Stimulated activated CD8-positive, alpha-beta memory T cell treated with anti-CD3 and anti-CD28 coated beads, Interleukin-12 subunit alpha, Interleukin-12 subunit beta, amount 100 ng/mL, for 4 hours (primary cell): ENCODE measurements at places on chromosomes 6 and 20.

DNA sequence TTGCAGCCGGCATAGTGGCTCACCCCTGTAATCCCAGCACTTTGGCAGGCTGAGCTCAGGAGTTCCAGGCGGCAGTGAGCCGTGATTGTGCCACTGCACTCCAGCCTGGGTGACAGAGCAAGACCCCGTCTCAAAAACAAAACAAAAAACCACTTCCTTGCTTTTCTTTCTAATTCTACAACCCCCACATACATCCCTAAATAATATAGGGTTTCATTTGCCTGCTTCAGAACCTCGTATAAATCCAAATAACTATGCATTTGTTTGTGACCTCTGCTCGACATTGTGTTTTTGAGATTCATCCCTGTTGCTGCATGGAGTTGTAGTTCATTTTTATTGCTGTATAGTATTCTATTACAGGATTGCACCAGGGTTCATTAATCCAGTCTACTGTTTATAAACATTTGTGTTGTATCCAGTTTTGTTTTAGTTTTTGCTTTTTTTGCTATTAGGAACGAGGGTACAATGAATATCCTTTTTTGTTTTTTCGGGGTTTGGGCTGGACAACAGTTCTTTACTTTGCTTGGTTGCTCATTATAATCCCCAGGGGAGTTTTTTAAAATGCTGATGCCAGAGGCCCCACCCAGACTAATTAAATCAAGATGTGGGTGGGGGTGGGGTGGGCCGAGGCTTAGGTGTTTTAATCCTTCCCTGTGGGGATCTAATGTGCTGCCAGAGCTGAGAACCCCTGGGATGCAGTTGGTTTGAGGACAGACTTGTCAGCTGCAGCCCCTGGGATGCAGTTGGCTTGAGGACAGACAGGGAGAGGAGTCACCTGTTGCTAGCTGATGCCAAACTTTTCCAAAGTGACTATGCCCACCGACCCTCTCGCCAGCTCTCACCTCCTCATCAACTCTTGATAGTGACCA, 2.4 kb upstream of the SNAI1 start:
- no peak for DNase-seq

DNA sequence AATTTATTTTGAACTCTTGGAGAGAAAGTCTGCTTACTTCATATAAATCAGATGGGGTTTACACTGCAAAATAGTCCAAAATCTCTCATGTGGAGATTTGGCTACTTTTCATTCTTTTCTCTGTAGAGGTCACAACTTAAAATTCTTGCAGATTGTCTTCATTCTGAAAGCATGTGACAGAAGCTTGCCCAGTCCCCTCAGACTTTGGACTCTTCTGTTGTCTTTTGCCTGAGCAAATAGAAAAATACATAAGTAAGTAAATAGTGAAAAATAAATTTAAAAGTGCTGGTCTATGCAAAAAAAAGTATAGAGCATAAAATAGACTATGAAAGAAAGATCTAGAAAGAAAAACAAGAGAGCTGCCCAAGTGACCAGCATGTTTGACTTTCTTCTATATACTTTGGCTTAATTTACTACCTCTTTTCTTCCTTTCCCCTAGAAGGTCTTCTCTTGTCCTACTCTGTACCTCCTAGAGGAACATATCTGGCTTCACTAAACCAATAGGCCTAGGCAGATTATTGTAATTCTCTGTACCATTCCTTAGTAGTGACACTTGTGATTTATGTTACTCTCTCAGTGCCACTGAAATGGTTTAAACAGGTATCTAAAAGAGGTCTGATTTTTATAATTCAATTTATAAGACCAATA, 260.9 kb downstream of the TENT5A start:
- no peak for DNase-seq

DNA sequence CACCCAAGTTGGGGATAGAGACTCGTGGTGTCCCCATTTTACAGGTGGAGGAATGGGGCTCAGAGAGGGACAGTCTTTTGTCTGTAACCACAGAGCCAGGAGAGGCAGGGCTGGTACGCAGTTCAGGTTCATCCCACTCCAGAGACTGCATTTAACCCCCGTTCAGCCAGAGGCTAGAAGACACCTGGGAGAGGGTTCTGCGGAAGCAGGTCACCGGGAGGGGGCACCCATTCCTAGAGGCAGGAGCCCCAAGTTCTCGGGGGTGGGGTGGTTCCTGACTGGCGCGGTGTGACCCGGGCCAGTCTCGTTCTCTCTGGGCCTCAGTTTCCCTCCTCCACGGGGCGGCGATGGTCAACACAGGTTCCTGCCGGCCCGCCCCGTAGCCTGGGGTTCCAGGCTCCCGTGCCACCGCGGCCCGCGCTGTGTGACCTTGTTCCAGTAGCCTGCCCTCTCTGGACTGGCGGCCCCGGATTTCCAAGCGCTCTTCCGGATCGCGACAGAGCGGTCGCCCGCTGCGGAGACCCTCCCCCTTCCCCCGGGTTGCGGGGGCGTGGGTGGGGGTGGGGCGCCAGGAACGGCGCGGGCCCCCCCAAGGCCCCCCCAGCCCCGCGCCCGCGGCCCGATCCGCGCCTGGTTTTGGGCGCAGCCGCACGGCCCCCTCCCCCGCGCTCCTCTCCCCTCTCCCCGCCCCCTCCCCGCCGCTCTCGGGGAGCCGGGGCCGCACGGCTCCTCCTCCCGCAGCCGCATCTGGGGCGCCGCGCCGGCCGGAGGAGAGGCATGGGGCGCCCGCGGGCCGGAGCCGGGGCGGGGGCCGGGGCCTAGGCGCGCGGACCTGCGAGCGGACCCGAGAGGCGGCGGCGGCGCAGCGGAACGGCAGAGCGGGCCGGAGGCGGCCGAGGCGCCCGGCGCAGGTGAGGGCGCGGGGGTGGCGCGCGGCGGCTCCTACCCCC, at the start of gene DLGAP4:
DLGAP4 (plus strand) TSS at position 738 of the 950 bp plus-strand sequence. CDS start 125,379 bp downstream, outside the sequence.
- DNase-seq = no peak

GRCh38 chr6:137258170-137258569, 39.0 kb upstream of the IFNGR1 start:
- peak; percentile 13 for DNase-seq

GRCh38 chr6:138030872-138031271, 76.3 kb downstream of the PERP start:
- DNase-seq = no peak
